ENCODE measurements at places on chromosomes 6 and 20.
A peak's percentile ranks its signal among the peaks of the same experiment; 100 is the strongest.

DNA sequence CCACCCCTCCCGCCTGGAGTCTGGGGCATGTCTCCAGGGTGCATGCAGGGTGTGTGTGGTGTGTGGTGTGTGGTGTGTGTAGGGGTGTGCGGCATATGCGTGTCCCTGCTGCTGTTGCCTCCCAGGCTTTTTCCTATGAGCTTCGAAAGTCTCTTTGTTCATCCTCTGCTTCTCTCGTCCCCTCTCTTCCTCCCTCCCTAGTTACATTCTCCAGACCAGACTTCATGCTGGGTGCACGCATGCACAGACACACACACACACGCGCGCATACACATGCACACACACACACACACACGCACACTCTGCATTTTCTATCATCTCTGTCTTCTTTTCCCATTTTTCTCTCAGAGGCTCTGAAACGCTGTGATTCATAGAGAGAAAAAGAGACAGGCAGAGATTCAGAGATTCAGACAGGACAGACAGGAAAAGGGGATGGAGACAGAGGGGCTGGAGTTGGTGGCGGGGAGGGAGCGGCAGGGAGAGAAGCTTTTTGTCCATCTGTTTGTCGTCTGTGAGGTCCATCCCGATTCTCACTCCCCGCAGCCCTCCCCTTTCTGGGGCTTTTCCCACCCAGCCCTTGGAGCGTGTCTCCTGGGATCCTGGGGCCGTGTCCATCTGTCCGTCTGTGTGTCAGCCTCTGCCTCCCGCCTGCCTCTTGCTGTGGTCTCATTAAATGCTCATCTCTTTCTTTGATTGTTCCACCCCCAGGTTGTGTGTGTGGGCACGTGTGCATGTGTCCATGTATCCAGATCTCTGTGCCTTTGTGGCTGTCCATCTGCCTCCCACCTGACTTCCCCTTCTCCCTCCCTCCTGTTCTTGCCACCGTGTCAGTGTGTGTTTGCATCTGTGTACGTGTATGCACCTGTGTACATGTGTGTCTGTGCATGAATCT, 62.6 kb downstream of the SRC start:
- no peak for DNase-seq

DNA sequence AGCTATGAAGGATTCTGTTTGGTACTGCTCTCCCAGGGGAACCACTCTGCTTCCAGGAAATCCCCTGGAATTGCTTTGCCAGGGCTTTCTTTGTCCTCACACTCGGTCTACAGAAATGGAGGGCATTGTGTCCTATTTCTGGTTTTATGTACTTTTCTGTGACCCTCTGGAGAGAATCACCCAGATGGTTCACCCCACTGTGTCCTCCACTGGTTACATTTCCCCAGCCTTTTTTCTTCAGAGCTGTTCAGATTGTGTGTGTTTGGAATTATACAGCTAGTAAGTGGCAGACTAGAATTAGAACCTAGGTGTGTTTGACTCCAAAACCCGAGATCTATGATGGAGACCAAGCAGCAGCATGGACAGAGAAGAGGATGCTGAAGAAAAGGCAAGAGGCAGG, 80.8 kb downstream of the CD164 start:
- DNase-seq, result no peak

DNA sequence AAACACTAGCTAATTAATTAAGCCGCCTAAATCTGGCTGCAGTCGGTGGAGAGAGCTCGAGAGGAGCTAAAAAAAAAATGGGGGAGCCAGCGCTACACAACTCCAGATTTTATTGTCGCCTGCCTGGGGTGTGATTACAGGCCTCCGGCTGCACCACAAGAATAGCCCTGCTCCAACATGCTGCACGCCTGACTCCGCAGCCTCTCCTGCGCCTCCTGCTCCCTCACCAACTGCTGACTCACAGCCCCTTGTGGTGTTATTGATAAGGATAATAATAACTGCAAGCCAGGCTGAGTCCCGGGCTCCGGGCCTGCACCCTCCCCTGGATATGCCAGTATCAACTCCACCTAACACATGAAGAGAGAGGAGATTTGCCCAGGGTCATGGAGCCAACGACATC, 16.8 kb downstream of the SIRPA start:
- DNase-seq, result no peak

DNA sequence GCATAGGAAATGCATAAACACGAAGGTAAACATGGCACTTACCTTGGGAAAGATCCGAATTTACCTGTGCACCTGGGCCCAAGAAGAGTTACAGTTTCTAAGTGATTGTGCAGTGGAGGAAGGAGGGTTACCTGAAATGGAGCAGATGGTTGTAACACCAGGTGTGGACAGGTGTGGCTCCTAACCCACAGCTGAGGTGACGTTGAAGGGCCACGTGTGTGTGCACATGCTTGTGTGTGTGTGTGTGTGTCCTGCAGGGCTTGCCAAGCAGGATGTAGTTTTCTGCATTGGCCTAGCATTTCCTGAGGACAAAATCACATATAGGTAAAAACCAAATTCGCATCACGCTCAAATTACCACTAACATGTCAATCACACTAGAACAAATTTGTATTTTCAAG, 240.8 kb downstream of the ANKRD60 start:
- DNase-seq, result no peak

GRCh38 chr20:60224914-60225313, 266.7 kb downstream of the CDH26 start:
- DNase-seq, result peak; percentile 22

DNA sequence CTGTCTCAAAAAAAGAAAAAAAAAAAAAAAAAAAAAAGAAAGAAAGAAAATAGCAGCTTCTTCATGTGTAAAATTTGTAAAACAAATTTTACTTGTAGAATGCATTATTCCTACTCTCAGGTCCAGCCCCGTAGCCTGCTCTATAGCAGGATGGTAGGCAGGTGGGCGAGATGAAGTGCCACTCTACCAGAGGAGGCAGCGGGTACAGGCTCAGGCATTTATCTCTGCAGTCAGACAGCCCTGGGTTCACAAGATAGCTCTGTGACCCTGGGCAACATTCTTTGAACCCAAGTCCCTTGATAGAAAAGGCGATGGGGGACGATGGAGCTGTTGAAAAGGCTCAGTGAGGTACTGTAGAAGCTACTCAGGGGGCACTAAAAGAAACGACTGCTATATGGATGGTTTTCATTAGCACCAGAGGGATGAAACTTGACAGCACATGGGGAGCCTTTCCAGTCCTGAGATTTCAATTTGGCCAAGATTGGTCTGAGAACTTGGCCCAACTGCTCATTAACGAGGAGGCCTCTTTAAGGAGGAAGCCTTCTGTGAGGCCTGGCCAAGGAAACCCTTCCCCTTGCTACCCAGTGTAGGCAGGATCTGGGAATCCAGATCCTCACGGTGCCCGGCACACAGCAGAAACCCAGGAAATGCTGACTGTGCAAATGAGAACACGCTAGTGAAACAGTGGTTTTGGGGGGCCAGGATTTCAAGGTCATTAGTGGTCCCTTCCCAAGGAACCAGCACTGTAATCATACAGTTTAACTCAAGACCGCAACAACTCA, 63.1 kb downstream of the MYH7B start:
- DNase-seq, result no peak

- no peak for DNase-seq
Observed at GRCh38 chr6:151263035-151263434, 23.3 kb downstream of the AKAP12 start.

DNA sequence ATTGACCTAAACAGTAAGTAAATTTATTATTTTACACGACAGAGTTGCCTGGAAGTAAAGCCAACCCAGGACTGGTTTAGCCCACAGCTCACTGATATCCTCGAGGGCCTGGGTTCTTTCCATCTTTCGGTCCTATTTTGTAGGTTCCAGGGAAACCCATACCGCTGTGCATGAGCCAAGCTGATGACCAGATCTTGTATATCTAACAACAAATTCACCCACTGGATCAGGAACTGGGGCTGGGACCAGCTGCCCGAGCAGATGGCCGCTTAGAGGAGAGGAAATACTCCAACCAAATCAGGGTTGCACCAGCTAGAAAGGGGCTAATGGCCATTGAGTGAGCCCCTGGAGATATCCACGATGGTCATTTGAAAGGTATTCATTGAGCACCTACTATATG, 139.2 kb downstream of the BACH2 start:
- DNase-seq, result no peak

DNA sequence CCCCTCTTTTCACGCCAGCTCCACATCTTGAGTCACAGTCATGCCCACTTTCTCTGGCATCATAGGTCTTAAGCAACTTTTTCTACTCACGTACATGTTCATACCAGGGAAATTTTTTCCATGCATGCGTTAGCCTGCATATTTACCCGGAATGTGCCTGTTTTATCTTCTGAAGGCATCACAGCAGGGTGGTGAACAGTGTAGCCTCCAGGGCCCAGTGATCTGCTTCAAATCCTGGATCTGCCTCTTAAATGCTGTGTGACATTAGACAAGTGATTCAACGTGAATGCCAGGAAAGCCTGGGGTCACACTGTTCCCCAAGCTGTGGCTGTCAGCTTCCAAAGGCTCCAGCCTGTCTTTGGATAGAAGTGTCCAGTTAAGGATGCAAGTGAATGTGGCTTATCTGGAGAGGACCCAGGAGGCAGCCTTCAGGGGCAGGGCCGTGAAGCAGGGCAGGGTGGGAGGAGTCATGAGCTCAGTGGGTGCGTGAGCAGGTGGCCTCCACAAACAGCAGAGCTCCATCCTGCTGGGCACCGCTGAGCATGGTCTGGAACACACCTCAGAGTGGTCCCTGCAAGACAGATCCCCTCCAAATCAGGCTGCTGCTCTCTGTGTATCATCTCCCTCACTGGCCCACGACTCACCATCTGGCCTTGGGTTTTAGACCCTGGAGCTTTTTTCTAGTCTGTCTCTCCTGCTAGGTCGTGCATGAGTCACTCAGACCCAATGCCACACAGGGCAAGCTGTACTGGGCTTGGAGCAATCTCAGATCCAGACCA, 30.4 kb upstream of the CD93 start:
- DNase-seq, result no peak

GRCh38 chr20:6704132-6704861, 63.2 kb upstream of the BMP2 start:
- peak; percentile 67 for DNase-seq

DNA sequence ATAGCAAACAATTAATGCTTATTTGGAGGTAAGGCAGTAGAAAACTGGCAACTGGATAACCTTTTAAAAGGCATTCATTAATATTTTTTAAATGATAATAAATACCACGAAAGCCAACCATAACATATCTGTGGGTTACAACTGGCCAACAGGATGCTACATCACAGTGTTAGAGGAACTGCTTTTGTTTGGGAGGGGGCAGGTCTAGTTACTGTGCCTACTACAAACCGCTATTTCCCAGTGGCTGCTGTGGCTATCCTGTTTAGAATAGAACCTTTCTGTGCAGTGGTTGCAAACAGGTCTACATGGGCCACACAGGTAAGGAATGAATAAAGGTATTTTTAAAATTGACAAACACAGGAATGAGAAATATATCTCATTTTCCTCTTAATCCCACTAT, 976 bp downstream of the PIGT start:
- no peak for DNase-seq

DNA sequence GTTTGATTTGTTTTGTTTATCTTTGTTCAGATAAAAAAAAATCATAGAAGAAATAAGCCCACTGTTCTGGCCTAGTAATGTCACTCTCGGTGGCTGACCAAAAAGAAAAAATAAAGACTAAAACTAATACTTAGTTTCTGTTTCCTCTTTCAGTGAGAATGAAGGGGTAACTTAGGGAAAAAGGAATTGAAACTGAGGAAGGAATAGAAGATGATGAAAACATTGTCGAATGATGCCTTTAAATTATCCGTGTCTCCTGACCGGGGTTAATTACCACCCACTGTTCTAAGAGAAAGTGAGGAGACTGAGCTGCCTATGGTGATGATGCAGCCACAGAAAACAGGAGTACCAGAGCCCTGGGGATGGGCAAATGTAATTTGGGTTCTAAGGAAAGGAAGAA, 73.1 kb downstream of the PTCHD4 start:
- DNase-seq, result no peak

GRCh38 chr6:38159596-38159995, 340.1 kb downstream of the ZFAND3 start:
- DNase-seq, result no peak

GRCh38 chr20:37503256-37503927, 17.7 kb upstream of the NNAT start:
- DNase-seq, result no peak

DNA sequence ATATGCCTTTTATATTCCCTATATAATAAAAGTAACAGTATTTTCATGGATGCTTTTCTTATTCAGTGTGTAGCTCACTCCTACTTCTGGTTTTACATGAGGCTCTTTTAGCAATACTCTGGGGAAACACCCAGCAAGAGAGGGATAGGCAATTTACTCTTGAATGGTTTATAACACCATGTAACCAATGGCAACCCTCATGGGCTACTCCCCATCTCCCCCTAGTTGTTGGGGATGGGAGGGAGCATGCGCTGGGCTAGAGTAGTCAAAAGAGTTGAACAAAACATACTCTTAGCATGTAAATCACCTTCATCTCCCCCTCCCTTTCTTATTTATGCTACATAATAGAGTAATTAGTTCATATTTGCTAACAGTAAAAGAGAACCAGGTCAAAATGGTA, 140.1 kb upstream of the LRFN2 start:
- no peak for DNase-seq

GRCh38 chr6:159105716-159106115, 60.9 kb upstream of the TAGAP start:
- DNase-seq, result no peak

DNA sequence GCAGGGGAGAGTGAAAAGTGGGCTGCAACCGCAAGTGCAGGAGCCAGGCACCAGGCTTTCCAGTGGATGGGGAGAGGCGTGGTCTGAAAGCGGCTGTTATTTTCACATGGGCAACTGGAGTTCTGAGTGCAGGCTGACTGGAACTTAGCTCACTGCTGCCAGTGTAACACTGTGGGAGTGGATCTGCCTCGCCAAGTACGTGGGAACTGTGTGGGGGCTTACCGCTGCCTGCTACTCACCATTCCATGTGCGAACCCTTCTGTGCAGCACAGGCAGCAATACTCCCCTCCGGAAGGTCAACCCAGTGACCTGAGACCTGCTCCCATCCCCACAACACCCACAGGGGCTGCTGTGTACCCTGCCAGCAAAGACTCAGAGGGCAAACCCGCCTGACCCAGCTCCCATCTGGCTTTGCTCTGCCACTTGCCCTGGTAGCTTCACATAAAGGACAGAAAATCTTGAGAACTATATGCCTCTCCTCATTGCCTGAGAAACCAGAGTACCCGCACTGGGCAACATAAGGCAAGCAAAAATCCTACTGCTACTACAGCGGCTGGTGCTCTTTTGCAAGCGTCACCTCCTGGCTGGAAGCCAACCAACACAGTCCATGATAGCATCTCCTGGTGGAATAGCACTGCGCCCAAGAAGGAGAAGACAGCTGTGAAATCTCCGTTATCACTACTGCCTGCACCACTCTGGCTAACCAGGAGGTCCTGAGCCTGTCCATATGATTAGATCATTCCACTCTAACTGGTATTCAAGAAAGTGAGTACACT, 54.4 kb upstream of the SIRPG start:
- no peak for DNase-seq

- no peak for DNase-seq
Observed at GRCh38 chr20:42494290-42494689, 695.4 kb downstream of the PTPRT start.
